ENCODE measurements at places on chromosomes 1 and 21. TPM values are rescaled to one million over a fixed set of nuclear protein-coding genes. Genes with fewer than 3 reads are reported as not detected.

DNA sequence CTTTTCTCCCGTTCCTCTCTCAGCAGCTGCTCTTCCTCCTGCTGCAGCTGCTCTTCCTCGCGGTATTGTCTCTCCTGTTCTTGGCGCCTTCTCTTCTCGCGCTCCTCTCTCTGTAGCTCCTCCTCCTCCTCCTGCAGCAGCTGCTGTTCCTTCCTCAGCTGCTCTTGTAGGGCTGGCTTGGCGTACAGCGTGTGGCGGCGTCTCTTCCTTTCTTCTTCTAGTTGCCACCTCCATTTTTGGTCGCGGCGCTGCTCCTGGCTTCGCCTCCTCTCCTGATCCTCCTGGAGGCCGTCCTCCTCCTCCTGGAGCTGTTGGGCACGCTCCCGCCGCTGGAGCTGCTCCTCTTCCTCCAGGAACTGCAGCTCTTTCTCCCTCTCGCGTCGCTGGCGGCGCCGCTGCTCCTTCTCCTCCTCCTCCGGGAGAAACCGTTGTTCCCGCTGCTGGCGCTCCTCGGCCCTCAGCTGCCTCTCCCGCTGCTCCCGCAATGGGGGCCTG lies 4.8 kb downstream of the TCHH start:
- peaks cover 9% of the 10 kb centered on the region for H3K27me3 ChIP-seq
- peak; percentile 76 for DNase-seq
- H3K4me1 ChIP-seq: no peaks in the 10 kb centered on the region

GRCh38 chr1:212777151-212777550 lies 14.4 kb downstream of the NSL1 start:
- H3K27ac ChIP-seq: no peak overlapping the region
- H3K36me3 ChIP-seq: peaks cover 39% of the 10 kb centered on the region
- H3K4me3 ChIP-seq: no peak overlapping the region
- H3K27me3 ChIP-seq: no peaks in the 10 kb centered on the region

AVPR1B gene
- total RNA-seq: not detected

FCGR1A gene
- total RNA-seq: not detected

- H3K4me3 ChIP-seq: no peak overlapping the region
- H3K4me1 ChIP-seq: no peaks in the 10 kb centered on the region
- H3K27me3 ChIP-seq: no peaks in the 10 kb centered on the region
- DNase-seq: no peak
Measured at GRCh38 chr1:200588698-200589097, 31.9 kb downstream of the KIF14 start.

GRCh38 chr1:223887747-223888418 lies 42.1 kb upstream of the TP53BP2 start:
- DNase-seq: no peak
- no peaks in the 10 kb centered on the region for H3K36me3 ChIP-seq
- H3K27me3 ChIP-seq: no peaks in the 10 kb centered on the region
- no peaks in the 10 kb centered on the region for H3K4me1 ChIP-seq
- H3K27ac ChIP-seq: no peak overlapping the region

APCS gene
- total RNA-seq: not detected

GBP2 gene
- 168 TPM for total RNA-seq

PBXIP1 gene
- total RNA-seq: 19.3 TPM

DNA sequence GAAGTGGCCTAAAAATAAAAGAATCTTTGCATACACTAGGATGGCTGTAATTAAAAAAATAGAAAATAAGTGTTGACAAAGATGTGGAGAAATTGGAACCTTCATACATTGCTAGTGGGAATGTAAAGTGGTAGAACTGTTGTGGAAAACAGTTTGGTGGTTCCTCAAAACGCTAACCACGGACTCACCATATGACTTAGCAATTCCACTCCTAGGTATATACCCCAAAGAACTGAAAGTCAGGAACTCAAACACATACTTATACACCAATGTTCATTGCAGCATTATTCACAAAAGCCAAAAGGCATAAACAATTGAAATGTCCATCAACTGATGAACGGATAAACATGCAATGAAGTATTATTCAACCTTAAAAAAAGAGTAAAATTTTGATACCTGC lies 10.8 kb upstream of the HMGCL start:
- no peak for DNase-seq
- H3K4me3 ChIP-seq: no peak overlapping the region
- H3K4me1 ChIP-seq: peaks cover 13% of the 10 kb centered on the region
- no peaks in the 10 kb centered on the region for H3K36me3 ChIP-seq
- peaks cover 9% of the 10 kb centered on the region for H3K27me3 ChIP-seq
- H3K27ac ChIP-seq: no peak overlapping the region

DNA sequence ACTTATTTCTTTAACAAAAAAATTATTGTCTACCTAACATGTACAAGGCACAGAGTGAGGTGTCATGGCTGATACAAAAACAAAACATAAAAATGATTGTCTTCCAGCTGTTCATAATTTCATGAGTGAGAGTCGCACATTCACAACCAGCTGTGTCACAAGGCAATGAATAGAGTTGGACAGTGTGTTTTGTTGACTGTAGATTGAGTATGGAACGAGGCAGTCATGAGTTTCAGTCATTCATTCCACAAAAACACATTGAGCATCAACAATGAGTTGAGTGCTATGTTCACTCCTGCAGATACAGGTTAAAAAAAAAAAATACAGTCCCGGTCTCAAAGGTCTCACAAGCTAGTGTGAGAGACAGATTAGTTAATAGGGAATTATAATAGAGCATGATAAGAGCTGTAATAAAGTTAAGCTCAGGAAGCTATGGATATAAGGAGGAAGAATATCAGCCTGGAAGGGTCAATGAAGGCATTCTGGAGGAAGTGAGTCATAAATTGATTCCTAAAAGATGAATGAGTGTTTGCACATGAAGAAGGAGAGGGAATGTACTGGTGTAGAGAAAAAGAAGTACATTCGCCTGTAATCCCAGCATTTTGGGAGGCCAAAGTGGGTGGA lies 47.8 kb upstream of the ARHGAP29 start:
- H3K27me3 ChIP-seq: peaks cover 32% of the 10 kb centered on the region
- DNase-seq: no peak
- H3K4me3 ChIP-seq: no peak overlapping the region
- no peaks in the 10 kb centered on the region for H3K36me3 ChIP-seq
- no peaks in the 10 kb centered on the region for H3K4me1 ChIP-seq
- no peak overlapping the region for H3K27ac ChIP-seq

GRCh38 chr1:15756143-15757015 lies 2.2 kb upstream of the FBLIM1 start:
- peaks cover 47% of the 10 kb centered on the region for H3K27me3 ChIP-seq
- no peak overlapping the region for H3K27ac ChIP-seq
- peaks cover 5% of the 10 kb centered on the region for H3K4me1 ChIP-seq
- no peak overlapping the region for H3K4me3 ChIP-seq

ASPM gene
- 29.1 TPM for total RNA-seq

BLACAT1 gene
- total RNA-seq: 0.17 TPM

DNA sequence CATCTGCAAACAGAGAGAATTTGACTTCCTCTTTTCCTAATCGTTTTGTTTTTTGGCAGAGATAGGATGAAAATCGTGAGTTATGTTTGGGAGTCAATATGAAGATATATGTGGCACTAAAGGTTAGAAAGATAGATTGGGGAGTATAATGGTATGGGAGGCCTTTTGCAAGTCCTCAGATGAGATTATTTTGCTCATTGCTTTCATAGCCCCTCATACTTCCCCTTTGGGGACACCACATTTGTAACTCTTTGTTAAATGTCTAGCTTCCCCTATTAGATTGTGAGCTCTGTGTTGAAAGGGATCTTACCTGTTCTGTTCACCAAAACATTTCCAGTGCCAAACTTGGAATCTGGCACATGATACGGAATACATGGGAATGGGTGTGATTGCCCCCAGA lies 30.2 kb downstream of the RAVER2 start:
- H3K4me3 ChIP-seq: no peak overlapping the region
- no peak overlapping the region for H3K27ac ChIP-seq
- no peaks in the 10 kb centered on the region for H3K36me3 ChIP-seq
- no peak for DNase-seq
- no peaks in the 10 kb centered on the region for H3K27me3 ChIP-seq
- H3K4me1 ChIP-seq: no peaks in the 10 kb centered on the region

DNA sequence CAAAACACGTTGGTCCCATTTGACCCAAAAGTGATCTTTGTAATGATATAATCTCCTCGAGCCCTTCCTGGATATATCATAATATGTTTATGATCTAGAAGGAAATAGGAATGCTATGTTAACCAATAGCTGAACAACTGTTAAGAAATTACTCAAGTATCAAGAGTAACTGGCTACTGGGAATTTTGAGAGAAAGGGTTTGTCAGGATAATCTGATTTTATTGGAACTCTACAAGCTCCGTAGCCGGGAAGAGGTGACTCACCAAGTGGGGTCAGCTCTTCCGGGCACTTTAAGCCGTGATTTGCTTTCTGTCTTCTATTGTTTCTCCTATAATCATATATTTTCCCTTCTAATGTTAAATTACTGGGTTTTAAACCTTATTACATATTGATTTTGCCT lies 250.5 kb upstream of the POGK start:
- no peak overlapping the region for H3K4me3 ChIP-seq
- H3K27me3 ChIP-seq: peaks cover 2% of the 10 kb centered on the region
- no peaks in the 10 kb centered on the region for H3K36me3 ChIP-seq
- H3K27ac ChIP-seq: no peak overlapping the region

DNA sequence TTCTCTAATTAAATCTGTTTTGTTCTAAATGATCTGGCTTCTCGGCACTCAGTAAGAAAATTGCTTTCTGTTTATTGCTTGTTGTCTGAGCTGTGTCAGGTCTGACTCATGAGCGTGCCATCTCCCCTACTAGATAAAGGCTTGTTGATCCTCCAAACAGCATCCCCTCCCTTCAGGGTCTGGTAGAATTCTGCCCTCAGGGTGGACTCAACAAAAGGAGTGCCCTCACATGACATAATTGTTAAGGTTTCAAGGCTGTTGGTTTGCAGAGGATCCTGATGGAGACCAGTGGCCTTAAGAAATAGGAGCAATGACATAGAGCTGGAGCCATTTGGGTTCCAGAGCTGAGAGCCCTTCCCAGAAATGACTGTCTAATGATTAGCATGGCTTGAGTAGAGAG lies 36.0 kb upstream of the ATP2B4 start:
- H3K27me3 ChIP-seq: peaks cover 11% of the 10 kb centered on the region
- no peak for DNase-seq
- H3K36me3 ChIP-seq: no peaks in the 10 kb centered on the region
- H3K4me1 ChIP-seq: peaks cover 15% of the 10 kb centered on the region

DNA sequence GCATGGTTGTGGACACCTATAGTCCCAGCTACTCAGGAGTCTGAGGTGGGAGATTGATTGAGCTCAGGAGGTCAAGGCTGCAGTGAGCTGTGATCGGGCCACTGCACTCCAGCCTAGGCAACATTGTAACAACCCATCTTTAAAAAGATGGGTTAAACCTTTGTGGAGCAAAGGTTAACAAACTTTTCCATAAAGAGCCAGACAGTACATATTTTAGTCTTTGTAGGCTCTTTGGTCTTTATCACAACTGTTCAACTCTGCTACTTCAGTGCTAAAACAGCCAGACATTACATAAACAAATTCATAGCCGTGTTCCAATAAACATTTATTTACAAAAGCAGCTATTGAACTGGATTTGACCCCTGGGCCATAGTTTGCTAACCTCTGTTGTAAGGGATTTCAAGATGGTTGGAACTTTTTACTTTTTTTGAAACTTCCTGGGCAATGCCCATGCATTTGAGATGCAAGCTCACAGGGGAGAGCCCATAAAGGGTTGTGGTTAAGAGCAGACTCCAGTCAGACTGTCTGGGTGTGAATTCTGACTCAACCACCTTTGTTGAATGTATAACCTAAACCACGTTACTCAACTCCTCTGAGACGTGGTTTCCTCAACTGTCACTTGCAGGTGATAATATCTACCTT lies 10.8 kb downstream of the INAVA start:
- H3K36me3 ChIP-seq: no peaks in the 10 kb centered on the region
- peaks cover 6% of the 10 kb centered on the region for H3K4me1 ChIP-seq
- no peak overlapping the region for H3K27ac ChIP-seq
- H3K27me3 ChIP-seq: peaks cover 39% of the 10 kb centered on the region

DNA sequence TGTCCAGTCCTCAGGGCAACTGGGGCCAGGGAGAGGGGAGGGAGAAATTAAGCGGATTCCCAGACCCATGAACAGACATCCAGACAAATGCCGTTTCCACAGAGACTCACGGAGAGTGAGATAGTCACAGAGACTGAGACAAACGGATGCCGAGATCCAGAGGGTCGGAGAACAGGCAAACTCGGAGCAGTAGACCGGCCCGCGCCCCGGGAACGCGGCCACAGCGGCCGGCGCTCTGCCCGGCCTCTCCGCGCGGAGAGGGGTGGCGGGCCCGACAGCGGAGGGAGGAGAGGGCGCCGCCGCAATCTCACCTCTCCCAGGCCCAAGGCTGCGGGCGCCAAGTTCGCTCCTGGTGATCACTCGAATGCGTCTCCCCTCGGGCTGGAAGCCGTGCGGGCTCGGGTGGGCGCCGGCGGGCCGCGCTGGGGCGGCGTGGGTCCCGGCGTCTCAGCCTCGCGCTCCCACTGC lies 831 bp upstream of the FOXD2 start:
- H3K27me3 ChIP-seq: peaks cover 37% of the 10 kb centered on the region
- peak overlapping the region; percentile 97 for H3K4me3 ChIP-seq
- H3K27ac ChIP-seq: peak overlapping the region; percentile 85
- no peak for DNase-seq
- H3K36me3 ChIP-seq: peaks cover 28% of the 10 kb centered on the region
- H3K4me1 ChIP-seq: peaks cover 32% of the 10 kb centered on the region

- no peaks in the 10 kb centered on the region for H3K36me3 ChIP-seq
- H3K4me1 ChIP-seq: no peaks in the 10 kb centered on the region
- no peak for DNase-seq
- no peaks in the 10 kb centered on the region for H3K27me3 ChIP-seq
- no peak overlapping the region for H3K27ac ChIP-seq
Measured at GRCh38 chr1:3573500-3573899, 37.8 kb downstream of the MEGF6 start.

DNA sequence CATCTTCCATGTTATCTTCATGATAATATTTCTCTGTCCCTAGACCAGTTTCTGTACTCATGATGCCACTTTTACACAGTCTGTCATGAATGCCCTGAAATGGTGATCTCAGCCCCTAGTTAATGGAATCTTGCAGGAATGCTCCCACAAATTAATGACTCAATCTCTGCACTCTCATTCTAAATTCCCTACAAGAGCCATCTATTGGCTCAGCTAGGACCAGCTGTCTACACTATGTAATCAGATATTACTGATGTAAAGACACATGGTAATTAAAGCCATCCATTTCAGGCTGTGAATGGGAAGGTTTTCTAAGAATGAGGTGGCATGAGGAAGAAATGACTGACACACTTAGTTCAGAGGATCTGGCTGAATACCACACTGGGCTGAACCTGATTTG lies 199.1 kb upstream of the KCND3 start:
- no peak for DNase-seq
- no peaks in the 10 kb centered on the region for H3K27me3 ChIP-seq
- no peak overlapping the region for H3K27ac ChIP-seq
- H3K4me1 ChIP-seq: no peaks in the 10 kb centered on the region

- H3K27ac ChIP-seq: peak overlapping the region; percentile 42
- no peaks in the 10 kb centered on the region for H3K27me3 ChIP-seq
- peaks cover 25% of the 10 kb centered on the region for H3K36me3 ChIP-seq
- no peak overlapping the region for H3K4me3 ChIP-seq
- no peak for DNase-seq
Measured at GRCh38 chr1:230073371-230074035, 6.5 kb downstream of the GALNT2 start.

CYYR1 gene
- not detected for total RNA-seq

UCK2 gene
- total RNA-seq: 110 TPM

GRCh38 chr1:167486090-167486824 lies 32.1 kb downstream of the CD247 start:
- H3K4me1 ChIP-seq: peaks cover 89% of the 10 kb centered on the region
- no peaks in the 10 kb centered on the region for H3K27me3 ChIP-seq
- H3K36me3 ChIP-seq: peaks cover 56% of the 10 kb centered on the region
- DNase-seq: no peak

Measured in activated CD4-positive, alpha-beta T cell treated with anti-CD3 and anti-CD28 coated beads, Interleukin-2, amount 10 ng/mL, durations not matched to agents 24 days and 14 days (primary cell).